Stimulated activated CD4-positive, alpha-beta T cell treated with anti-CD3 and anti-CD28 coated beads, Interleukin-1b, Interleukin-23, amount 100 ng/mL, for 24 hours (primary cell): ENCODE measurements at places on chromosomes 6 and 20.

- no peak for DNase-seq
Measured at GRCh38 chr6:95578106-95578410, 723 bp downstream of the MANEA start.

DNA sequence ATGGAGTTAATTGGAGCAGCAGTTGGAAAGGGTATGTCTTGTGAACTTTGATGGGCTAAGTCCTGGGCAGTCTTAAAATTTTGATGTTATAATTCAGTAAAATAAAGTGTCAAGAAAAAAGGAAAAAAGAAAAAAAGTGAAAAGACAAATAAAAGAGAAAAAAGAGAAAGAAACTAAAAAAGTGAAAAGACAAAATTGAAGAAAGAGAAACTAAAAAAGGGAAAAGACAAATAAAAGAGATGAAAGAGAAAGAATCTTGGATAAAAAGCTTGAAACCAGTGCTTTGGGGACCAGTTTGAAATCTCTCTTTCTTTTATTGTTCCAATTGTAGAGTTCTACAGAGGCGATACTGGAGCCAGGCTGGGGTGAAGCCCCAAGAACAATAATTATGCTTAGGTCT, 12.0 kb upstream of the PGK2 start:
- no peak for DNase-seq

DNA sequence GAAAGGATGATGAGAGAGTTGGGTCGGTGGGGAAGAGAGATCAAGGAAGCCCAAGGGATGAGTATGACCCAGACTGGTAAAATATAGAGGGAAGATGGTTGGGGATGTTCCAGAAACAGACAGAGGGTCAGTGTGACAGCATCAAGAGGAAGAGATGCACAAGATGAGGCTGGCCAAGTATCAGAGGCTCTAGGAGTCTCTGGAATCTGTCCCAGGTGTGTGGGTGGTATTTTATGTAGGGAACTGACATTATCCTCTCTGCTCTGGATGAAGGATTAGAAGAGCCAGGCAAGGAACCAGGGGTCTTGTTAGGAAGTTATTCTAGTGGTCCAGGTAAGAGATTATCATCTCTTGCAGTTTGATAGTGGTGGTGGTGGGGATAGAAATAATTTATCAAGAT, 3.6 kb downstream of the PAK5 start:
- no peak for DNase-seq

DNA sequence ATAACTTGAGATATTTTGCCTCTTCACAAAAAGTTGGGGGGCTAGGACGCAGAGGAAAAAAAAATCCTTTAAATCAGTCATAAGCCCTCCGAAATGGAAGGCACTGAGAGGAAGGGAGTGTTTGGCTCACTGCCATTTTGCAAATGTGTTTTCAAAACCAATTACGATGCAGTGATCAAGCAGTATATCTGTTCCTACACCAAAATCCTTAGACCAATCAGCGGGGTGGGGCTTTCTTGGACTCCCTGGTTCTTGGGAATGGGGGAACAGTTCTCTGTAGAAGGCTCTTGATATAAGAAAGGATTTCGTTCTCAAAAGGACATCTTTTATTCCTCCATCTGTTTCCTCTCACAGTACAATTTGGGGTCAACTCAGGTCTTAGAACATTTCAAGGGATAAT, 478.6 kb upstream of the JARID2 start:
- no peak for DNase-seq
